ENCODE measurements at places on chromosomes 5 and 9.
A peak's percentile ranks its signal among the peaks of the same experiment; 100 is the strongest.

GRCh38 chr9:136078498-136079011, 16.5 kb downstream of the NACC2 start:
- DNase-seq = no peak

DNA sequence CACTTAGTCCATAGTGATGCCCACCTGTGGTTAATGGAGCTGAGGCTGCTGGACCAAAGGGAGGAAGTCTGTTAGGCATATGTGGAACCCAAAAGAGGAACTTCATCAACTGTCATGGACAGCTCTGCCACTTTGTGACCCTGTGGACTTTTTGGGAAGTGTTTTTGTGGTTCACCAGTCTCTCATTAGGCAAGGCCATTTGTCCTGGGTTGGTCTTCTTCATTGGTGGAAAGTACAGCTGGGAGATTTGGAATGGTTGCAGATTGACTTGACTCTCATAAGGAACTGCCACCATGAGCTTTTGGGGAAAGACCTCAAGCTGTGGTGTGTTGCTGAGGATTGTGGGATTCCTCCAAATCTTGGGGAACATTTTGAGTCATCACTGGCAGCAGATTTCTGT, 31.9 kb upstream of the IL12B start:
- no peak for DNase-seq

DNA sequence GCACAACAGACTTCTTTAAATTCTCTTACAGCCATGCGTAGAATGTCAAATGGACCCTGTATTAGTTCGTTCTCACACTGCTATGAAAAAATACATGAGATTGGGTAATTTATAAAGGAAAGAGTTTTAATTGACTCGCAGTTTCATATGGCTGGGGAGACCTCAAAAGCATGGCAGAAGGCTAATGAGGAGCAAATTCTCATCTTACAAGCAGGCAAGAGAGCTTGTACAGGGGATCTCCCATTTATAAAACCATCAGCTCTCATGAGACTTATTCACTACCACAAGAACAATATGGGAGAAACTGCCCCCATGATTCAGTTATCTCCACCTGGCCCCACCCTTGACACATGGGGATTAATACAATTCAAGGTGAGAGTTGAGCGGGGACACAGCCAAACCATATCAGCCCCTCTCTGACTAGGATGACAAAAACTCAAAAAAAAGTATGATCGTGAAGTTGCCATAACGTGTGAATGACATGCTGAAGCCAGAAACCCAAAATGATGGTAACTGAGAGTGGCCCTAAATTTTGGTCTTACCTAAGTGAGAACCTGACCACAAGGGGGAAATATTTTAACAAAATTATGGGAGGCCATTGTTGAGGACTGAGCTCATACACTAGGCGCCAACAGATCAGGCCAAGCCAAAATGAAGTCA, 17.5 kb upstream of the TEX10 start:
- no peak for DNase-seq

DNA sequence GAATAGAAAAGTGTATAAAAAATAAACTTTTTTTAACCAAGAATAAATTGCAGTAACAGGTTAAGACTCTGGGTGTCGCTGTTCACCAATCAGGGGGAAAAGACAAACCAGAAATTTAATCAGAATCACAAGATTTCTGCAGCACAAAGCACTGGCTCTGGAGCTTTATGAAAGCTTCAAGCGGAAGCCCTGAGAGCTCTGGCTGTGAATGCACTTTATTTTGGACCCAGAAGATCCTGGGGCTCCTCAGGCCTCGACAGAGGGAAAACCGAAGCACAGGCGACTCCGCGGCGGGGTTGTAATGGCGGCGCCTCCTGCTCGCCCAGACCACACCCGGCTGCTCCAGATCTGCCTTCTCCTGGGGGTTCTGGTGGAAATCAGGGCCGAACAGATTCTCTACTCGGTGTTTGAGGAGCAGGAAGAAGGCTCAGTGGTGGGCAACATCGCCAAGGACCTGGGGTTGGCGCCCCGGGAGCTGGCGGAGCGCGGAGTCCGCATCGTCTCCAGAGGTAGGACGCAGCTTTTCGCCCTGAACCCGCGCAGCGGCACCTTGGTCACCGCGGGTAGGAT, at the start of gene PCDHGA4:
Gene PCDHGA4 (plus strand): TSS at position 122 of the 570 bp plus-strand sequence. CDS start 87 bp downstream, at position 209.
- DNase-seq = no peak

DNA sequence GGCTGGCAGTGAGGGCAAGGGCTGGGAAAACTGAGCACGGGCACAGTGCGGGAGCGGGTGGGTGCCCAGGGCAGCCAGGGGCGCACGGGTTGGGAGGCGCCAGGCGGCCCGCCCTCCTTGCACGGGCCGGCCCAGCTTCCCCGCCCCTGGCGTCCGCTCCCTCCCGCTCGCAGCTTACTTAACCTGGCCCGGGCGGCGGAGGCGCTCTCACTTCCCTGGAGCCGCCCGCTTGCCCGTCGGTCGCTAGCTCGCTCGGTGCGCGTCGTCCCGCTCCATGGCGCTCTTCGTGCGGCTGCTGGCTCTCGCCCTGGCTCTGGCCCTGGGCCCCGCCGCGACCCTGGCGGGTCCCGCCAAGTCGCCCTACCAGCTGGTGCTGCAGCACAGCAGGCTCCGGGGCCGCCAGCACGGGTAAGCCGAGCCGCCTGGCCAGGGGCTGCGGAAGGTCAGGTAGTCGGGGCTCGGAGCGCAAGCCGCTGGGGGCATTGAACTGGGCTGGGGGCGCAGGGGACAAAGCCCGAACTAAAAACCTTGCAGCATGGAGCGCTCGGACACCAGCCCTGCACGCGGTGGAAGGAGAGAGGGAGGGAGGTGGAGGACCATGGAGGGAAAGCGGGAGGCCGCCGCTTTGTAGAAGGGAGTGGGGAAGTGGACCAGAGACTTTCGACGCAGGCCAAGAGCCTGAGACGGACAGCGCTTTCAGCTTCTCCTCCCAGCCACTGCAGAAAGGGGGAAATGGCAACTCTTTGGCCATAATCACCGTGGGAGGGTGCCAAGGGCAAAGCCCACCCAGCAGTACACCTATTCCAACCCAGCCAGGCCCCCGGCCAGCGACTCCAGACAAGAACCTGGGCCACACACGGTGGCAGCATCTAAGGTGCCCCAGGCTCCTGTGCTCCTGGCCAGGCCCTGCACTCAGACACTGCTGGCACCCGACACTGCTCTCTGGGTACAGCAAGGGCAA, at the start of gene TGFBI:
Gene TGFBI (plus strand): TSS at position 207 of the 961 bp plus-strand sequence. CDS start 68 bp downstream, at position 275.
- no peak for DNase-seq

DNA sequence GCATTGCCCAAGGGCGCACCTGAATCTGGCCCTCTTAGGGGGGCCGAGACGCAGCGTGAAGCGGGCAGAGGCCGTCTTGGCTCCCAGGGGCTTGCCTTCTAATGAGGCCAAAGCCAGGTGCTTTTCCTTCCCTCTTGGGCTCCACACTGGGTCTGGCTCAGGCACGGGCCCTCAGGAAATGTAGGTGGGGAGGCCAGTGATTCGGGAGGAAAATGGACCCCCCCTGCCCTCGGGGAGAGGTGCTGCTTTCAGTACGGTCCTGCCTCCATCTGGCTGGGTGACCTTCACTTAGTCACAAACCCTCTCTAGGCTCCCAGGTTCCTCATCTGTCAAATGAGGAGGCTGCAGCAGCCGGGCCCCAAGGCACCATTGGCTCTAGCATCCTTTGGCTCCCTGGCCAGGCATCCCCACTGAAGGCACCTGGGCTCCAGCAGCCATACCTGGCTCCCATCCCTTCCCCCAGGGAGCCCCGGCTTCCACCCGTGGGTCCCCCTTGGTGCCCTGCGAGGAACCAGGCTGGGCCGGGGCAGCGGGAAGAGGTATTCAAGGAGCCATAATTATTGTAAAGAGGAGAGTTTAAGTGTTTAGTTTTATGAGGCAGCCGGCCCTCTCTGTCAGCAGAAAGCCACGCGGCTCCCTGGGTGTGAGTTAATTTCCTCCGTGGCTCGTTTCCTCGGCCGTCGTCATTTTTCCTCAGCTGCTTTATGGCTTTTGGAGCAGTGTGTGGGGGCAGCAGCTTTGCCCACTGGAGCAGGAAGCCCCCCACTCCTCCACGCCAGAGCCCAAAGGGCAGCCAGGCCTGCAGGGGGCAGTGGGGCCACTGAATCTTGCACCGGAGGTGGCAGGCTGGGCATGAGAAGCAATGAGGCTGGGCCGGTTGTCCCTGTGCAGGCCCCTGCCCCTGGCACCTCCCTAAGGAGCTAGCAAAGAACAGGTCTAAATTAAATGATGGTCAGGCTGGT, 24.9 kb upstream of the UNC5A start:
- no peak for DNase-seq

- no peak for DNase-seq
Measured at GRCh38 chr5:148991566-148991965, 71.3 kb downstream of the SH3TC2 start.

- DNase-seq = no peak
Measured at GRCh38 chr5:52674815-52675545, 112.7 kb upstream of the ITGA1 start.

DNA sequence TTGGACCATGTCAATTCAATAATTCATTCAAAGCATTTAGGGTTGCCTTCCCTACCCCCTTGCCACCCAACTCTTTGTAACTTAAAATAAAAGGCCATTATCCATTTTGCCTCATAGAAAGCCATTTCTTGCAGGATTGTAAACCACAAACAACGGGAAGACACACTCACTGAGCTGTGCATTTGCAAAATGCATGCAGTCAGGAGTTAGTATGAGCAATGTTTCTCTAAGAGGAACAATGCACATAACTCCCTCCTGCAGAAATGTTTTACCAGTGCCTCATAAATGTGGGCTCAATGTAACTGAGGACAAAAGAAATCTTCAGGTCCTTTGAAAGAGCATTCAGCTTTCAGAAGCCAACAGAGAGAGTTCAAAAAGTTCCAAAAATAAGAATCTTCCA, 98.5 kb upstream of the ABCA1 start:
- no peak for DNase-seq

GRCh38 chr5:73950441-73950873, 324.5 kb downstream of the ARHGEF28 start:
- no peak for DNase-seq

GRCh38 chr5:169667896-169668674, 31.0 kb downstream of the DOCK2 start:
- DNase-seq = no peak

DNA sequence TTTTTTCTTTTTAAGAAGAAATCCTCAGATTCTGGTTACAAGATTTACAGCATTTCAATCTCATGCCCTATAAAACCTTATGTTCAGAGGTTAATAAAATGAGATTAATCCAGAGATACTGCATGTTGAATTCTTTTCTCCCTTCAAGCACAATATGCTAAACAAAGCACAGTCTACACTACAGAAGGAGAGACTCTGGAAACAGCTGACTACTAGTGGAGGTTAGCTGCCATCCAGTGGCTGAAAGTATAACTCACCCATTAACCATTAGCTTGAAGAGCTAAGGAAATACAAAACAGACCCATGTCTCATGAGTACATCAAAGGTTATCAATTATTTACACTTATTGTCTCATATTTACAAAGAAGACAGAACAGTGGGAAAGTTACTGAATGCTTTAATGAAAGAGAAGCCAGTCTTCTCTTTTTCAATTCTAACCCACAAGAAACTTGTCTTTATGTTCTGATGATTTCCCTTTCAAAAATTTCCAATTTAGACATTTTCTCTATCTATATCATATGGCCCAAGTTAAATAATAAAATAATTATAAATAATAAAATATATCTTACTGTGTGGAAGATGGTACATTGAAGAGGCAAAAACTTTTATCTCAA, 12.7 kb upstream of the DNAH5 start:
- DNase-seq = peak; percentile 22

GRCh38 chr9:8718121-8718725, 918.6 kb upstream of the DMAC1 start:
- no peak for DNase-seq

- no peak for DNase-seq
Measured at GRCh38 chr5:31770998-31771397, 132.1 kb downstream of the PDZD2 start.
